CD4-positive, alpha-beta T cell treated with Interleukin-15 for 4 hours (primary cell): ENCODE measurements at places on chromosomes 11 and 22.

- DNase-seq = no peak
Observed at GRCh38 chr22:49188091-49188490, 639.6 kb downstream of the BRD1 start.

DNA sequence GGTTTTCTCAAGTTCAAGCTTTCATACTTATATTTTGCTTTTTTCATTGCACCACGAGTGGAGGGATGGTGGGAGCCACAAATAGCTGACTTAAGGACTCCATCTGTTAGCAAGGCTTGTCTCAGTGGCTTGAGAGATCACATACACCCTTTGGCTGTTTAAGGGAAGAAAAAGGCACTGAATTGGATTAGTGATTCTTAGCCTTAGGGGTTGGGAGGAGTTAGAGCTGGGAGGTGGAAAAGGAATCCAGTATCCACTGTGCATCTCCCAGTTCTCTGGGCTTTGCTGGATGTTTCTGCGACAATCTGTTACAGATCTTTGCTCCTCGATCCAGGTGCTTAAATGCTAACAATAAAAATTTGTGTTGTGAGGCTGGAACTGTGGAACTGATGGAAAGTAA, 593.6 kb downstream of the CNTN5 start:
- no peak for DNase-seq

GRCh38 chr22:27620367-27621154, 181.0 kb downstream of the MN1 start:
- DNase-seq = no peak

GRCh38 chr11:85651118-85651517, 3.4 kb downstream of the TMEM126A start:
- no peak for DNase-seq

GRCh38 chr22:39990686-39991085, 4.1 kb upstream of the FAM83F start:
- no peak for DNase-seq

DNA sequence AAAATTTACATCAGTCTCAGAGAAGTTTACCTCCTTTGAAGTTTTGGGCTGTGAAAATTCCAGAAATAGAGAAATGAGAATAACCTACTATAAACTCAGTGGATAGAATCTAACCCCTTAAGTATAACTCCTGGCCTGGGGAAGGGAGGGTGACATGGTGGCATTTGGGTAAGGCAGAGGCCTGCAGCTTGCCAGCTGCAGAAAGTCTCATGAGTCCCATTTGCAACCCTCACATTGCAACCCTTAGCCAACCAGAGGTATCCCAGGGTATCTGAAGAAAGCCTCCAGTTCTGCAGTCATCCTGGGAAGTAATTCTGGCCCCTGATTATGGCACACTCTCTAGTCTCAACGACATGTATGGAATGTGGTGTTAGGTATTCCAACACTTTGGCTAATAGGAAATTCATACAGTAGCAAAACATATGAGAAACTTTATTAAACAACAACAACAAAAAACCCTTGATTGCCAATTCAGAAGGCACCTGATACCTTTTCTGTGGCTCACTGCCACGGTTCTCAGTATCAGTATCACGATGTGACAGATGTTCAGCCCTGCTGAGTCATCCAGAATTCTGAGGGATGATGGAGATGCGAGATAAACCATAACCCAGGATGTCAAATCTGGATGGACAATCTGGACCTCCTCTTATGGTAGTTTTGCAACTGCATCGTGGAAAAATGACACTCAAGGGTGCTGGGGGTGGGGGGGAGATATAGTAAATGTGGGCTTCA, 743.4 kb downstream of the NELL1 start:
- no peak for DNase-seq

DNA sequence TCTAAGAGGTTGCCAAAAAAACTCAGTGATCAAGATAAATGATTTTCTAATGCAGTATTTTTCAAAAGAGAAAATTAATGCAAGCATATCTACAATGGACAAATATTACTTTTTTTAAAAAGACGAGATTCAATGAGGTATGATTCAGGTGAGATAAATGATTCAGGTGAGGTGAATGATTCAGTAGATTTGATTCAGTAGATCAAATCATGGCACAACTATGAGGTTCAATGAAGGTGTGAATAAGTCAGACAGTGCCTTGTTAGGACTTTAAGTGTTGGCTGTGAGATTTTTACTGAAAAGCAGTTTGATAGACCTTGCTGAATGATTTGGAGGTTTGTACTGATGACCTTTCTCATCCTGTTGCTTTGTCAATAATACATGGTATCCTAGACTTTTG, 742.2 kb downstream of the NELL1 start:
- DNase-seq = no peak

DNA sequence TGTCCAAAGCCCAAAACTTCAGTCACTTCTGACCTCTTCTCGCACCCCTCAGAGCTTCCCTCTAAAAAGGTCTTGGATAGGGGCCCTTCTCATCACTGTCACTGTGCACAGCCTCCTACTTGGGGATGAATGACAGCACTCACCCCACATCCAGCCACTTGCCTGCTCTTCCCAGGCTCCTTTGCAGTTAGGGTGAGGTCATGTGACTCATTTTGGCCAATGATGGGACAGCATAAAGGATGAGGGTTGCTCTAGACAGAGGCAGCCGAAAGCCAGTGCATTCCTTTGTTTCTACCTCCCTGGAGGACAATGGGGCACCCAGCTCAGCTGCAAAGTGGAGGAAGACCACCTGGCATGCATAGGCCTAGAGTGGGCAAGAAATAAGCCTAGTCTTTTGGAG, 1413.3 kb downstream of the TBC1D22A start:
- DNase-seq = no peak

DNA sequence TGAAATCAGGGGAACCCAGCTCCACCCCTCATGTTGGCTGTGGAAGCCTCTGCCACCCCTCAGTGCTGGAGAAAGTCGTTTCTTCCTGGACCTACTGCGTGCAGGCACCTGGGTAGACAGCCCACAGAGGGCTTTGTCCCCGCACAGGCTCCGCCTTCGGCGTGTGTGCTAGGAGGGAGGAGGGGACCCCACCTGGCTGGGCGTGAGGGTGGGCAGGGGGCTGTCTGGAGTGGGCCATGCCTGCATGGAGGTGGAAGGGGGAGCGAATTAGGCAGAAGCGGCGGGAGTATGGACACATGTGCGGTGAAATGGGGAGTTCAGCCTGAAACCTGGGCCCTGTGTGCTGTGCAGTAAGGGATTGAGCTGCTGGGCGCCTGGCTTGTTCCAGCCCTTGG, 49.3 kb downstream of the FBLN1 start:
- DNase-seq = no peak
